Chondrocyte (in vitro differentiated cells): ENCODE measurements at places on chromosomes 16 and 17.
A peak's percentile ranks its signal among the peaks of the same experiment; 100 is the strongest.

DNA sequence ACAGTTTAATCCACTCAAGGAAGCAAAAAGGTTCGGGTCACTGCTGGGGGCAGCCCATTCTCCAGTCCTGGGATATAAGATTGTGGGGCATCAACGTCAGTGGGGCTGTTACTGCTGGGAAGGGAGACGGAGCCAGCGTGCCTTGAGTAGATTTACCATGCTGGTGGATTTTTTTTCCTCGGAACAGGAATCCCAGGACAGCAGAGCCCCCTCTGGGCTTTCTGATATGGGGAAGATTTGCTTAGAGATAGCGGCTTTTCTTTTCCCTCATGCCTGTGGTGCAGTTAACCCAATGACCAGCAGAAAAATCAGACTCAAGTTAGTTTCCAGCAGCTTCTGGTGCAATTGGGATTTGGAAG is 35.4 kb downstream of the WSCD1 start:
- DNase-seq = no peak

- no peak for DNase-seq
These were observed 900.8 kb upstream of the GOT2 start for GRCh38 chr16:59634951-59635350.

DNA sequence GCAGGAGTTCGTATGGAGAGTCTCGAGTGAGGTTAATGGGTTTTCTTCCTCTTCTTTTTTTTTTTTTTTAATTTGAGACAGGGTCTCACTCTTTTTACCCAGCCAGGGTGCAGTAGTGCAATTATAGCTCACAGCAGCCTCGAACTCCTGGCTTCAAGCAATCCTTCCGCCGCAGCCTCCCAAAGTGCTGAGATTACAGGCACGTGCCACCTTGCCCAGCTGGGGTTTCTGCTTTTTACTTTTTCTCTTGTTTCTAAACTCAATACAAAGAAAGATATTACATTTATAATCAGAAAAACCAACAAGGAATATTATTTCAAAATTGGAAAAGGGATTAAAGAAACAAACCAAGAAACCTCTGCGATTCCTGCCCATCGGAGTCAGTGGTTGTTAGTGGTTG is 175.9 kb downstream of the SEC14L1 start:
- peak; percentile 28 for DNase-seq

GRCh38 chr16:79651363-79651762 is 50.8 kb upstream of the MAF start:
- DNase-seq = no peak

DNA sequence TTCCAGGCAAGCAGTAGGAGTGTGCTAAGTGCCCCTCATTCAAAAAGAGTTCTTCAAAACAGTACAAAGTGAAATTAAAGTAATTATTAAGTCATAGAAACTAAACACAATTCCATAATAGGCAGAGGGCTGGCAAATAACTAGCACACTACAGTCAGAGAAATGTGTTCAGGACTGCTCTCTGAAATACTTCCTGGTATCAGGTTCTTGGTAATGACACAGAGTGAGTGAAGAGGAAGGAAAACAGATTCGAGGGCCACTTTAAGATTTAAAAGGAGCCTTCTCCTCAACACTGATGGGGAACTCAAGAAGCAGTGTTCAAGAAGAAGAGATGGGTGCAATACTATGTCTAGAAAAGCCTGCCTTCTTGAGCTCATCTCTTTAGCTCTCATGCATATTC is 139.2 kb downstream of the TOX3 start:
- DNase-seq = no peak

DNA sequence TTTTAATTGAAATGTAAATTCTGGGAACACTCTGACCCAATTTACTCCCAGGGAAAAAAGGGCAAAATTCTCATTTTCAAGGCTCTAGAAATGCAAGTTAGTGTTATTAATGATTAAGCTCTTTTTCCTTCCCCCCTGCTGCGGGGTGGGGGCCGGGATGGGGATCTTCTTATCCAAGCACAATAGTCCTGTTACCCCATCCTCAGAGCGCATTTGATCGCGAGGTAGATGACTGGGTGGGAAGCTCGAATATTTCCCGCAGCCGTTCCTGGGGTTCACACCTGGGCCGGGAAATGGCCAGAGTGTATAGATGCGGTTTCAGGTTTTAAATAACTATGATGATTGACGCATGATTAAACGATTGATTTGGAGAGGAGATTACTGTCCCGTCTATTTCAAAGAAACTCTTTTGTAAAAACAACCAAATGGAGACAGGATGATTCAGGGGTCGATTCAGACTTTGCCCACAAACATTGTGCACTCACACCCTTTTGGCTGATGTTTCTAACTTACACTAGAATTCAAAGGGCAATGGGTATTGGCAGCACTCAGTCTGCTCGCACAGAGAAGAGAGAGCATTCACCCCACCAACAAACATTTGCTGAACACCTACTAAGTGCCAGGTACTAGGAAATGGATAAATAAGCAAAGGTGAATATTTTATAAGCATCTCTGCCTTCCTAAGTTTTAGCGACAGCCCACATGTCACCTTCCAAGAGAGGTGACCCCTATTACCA is 55.0 kb downstream of the SALL1 start:
- DNase-seq = no peak

GRCh38 chr17:56737421-56738161 is 96.1 kb downstream of the C17orf67 start:
- no peak for DNase-seq

GRCh38 chr16:1488054-1488601 is 616 bp downstream of the PTX4 start:
- peak; percentile 76 for DNase-seq

- no peak for DNase-seq
These were observed 9.2 kb downstream of the COL1A1 start for GRCh38 chr17:50192144-50192617.

- DNase-seq = no peak
These were observed 9.1 kb downstream of the SRL start for GRCh38 chr16:4232541-4233386.

DNA sequence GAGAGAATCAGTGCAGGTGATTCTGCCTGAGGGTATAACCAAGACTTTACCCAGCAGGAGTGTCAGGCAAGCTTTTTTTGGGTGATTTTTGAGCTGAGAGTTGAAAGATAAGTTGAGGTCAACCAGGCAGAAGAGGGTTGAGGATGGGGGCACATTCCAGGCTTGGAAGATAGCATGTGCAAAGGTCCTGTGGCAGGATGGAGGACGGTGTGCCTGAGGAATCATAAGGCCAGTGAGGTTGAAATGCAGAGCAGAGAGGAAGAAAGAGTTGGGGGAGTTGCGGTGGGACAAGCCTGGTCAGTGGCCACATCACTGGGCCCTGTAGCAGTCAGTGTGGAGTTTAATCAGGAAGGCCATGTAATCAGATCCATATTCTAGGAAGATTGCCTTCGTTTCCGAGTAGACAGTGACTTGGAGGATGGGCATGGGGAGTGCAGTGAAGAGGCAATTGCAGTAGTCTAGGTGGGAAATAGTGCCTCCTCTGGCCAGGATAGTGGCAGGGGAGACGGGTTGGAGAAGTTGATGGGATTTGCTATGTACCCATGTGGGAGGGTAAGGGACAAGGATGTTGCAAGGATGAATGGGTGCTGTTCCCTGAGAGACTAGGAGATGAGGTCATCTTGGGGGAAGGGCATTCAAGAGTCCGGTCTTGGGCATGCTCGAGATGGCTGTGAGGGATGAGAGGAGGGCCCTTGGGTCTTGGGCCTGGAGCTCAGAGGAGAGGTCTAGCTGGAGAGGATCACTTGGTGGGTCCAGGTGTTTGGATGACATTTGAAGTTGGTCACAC is 3.9 kb downstream of the PLEKHG4 start:
- DNase-seq = no peak

DNA sequence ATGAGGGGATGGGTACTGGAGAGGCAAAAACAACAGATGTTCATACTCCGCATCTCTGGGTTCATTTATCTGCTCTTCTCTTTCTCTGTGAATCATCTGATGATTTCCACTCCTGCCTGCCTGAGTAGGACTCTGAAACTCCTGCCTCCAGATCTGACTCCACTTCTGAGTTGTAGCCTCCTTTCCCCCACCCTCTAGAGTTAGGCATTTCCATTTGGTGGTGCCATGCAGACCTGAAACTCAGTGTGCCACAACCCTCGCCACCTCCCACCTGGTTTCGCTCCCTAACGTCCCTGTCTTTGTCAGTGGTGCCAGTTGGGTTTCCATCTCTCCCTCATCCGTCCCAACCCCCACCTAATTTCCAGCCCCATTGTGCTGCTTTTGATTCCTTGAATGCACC is 126.2 kb downstream of the PRKCB start:
- DNase-seq = no peak

DNA sequence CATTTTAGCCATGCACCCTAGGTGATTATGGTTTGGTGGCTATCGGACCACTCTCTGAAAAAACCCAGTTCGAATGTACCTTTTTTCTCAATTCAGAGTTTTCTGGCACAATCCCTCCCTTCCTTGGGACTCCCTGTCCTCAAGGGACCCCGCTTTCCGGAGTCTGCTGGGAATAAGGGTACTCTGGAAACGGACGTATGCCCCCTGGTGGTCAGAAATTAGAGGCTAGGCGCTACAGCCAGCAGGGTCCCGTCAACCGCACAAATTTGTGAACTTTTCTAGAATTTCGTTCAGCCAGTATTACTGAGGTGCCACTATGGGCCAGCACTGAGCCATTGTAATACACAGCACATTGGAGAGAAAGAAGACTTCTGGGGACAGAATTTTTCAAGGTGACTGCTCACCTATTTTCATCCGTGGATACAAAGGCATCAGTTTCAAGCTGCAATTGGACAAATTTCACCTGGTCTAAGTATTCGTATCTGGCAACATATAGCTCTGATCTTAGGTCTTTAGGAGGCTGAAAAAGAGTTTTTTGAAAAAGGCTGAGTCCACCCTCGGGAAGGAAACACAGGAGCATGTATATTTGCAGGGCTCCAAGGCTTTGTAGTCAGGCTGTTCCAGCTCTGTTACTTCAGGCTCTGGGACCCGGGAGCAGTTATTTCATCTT is 27.1 kb upstream of the CRYBA1 start:
- DNase-seq = no peak
